ENCODE measurements at places on chromosomes 3 and 15.

DNA sequence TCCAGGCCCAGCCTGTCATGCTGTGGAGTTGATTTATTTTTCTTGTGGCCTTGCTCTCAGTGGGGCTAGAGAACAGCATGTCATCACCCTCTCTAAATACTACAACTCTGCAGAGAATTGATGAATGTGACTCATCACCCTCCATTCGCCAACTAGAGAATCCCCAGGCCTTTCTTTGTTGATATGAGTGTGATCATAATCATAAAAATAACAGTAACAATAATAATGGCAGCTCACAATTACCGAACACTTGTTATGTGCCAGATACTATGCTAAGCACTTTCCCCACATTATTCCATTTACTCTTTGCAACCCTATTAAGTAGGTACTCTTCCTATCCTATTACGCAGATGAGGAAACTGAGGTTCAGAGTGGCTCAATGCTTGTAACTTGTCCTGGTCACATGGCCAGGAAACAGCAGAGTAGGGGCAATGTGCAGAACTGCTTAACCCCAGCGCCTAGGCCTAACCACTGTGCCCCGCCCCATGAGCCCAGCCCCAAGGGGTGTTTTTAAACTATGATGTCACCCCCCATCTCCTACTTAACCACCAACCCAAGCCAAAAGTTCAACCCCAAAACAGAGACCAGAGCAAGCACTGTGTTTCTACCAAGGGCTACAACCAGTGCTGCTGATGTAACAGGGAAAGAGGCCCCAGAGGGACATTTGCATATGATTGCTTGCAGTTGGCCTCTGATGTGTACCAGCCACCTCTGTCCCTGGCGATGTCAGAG, 104.5 kb downstream of the ADCY5 start:
- DNase-seq: peak; percentile 4

- DNase-seq: no peak
Observed at GRCh38 chr3:4885316-4885715, 93.9 kb upstream of the BHLHE40 start.

GRCh38 chr3:10356461-10356981, 35.6 kb upstream of the SEC13 start:
- no peak for DNase-seq

- DNase-seq: no peak
Observed at GRCh38 chr3:185082149-185082548, 70.7 kb downstream of the C3orf70 start.

- no peak for DNase-seq
Observed at GRCh38 chr3:124227150-124227630, 235.3 kb upstream of the ROPN1 start.

GRCh38 chr15:68114840-68115239, 60.7 kb downstream of the PIAS1 start:
- DNase-seq: no peak

GRCh38 chr3:45765958-45766357, 30.4 kb downstream of the SLC6A20 start:
- DNase-seq: no peak

GRCh38 chr15:38860674-38861073, 296.1 kb upstream of the RASGRP1 start:
- DNase-seq: no peak

GRCh38 chr3:58597770-58598310, 20.6 kb upstream of the FAM107A start:
- DNase-seq: no peak

DNA sequence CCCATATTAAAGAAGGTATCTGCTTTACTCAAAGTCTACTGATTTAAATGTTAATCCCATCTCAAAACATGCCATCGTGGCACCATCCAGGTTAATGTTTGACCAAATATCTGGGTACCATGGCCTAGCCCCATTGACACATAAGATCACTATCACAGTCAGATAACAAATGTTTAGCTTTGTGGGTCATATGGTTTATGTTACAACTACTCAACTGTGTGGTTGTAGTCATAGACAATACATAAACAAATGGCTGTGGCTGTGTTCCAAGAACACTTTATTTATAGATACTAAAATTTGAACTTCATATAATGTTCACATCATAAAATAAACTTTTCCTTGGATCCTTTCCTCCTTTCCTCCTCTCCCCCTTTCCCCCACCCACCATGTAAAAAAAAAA, 9.8 kb upstream of the SNRPN start:
- no peak for DNase-seq

DNA sequence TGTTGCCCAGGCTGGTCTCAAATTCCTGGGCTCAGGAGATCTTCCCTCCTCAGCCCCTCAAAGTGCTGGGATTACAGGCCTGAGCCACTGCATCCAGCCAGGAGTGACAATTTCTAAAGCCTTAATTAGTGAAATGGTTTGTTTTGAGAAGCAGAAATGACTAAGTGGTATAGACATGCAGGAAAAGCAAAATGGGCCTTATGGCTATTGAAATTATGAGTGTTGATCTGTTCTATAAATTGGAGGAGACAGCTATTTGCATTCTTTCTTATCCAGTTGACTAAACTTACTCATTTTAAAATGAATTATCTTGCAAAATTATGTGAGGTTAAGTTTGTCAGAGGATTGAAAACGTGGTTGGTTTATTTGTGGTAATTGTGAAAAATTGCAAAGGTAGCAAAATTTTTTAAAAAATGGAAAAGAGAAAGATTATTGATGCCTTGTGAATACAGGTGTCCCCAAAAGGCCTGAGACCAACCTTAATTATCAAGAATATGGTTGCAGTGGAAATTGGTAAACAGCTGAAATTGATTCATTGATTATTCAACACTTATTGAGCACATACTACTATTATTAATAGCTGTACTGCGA, 7.9 kb downstream of the RAP2B start:
- DNase-seq: no peak

GRCh38 chr15:44554934-44555723, 18.2 kb downstream of the EIF3J start:
- no peak for DNase-seq

DNA sequence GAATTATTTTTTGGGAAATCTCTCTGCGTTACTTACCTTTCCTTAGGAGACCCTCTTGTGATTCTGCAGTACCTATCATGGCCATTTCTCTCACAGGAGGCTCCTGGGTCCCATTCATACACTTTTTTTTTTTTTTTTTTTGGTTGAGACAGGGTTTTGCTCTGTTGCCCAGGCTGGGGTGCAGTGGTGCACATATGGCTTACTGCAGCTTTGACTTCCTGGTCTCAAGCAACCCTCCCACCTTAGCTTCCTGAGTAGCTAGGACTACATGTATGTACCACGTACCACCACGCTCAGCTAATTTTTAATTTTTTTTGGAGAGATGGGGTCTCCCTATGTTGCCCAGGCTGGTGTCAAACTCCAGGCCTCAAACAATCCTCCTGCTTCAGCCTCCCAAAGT, 36.1 kb downstream of the TRAK1 start:
- no peak for DNase-seq

- peak; percentile 38 for DNase-seq
Observed at GRCh38 chr3:87082796-87083440, 92.0 kb upstream of the VGLL3 start.

DNA sequence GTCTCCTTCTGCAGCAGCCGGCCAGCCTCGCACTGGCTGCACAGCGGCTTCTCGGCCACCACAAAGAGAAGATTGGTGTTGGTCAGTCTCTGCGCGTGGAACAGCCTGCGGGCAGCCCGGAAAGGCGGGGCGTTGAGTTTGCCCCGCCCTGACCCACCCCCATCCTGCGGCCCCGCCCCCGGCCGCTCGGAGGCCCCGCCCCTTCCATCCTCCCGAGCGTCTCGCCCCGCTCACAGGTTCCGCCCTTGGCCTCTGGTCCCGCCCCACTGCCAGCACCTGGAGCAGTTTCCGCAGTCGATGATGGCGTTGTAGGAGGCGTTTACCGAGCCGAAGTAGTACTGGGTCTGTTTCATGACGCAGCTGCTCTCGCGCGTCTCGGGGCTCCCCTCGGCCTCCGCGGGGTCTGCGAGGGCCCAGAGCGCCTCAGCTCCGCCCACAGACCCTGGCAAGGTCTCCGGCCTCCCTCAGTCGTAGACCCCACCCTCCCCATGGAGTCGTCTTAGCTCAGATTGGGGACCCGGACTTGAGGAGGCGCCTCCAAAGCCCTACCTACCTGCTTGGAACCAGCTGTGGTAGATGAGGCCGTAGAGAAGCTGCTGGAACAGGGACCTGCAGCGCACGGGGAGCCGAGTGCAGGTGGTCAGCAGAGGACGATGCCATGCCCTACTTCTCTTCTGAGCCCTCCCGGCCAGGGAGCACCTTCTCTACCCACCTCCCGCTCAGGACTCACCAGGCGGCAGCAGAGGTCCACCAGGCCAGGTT, 5.9 kb upstream of the TMEM115 start:
- no peak for DNase-seq

DNA sequence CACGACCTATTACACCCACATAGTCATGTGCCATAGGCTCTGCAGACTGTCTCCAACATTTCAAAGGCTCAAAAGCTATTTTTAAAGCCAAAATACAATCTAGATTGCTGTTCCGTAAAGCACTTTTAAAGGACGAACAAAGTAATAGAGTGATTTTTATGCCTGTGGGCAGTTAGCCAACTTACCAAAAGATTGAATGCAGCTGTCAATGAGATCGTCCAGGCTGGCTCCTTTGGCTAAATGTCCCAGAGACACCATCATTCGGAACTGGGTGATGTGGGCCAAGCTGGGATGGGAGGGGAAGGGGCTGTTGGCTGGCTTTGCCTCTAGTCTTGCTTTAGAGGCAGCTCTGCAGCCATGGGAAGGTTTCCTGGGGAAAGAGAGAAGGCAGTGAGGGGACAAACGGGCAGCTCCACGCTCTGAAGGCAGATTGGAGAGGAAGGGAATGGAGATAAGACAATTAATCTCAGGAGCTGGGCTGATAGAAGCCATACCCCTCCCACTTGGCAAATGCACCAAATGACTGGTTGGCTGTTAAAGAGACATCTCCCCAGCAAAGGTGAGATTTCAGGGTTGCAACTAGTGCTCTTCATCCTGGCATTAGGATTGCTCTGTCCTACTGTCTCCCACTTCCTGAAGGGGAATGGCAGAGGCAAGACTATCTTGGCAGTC, 4.8 kb downstream of the RASGRP1 start:
- no peak for DNase-seq

- peak; percentile 64 for DNase-seq
Observed at GRCh38 chr3:156396851-156397250, 158.1 kb downstream of the SSR3 start.

DNA sequence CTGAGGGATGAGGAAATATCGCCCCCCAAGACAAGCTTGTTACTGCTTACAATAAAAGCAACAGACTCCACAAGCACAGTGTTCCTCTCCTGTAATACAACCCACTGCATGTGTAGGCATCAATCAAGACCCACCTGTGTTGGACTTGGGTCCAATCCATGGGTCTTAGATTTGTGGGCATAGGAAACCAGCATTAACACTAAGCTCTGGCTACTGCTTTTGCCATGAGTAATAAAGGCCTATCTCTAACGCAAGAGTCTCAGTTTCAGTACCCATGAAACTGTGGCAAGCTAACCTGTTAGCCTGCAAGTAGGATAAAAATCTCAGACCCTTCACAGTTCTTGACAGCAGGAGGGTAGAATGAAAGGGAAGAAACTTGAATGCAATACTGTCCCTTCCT, 5.2 kb upstream of the EIF1B start:
- DNase-seq: no peak

- DNase-seq: no peak
Observed at GRCh38 chr15:43776101-43776717, 557 bp downstream of the ELL3 start.

DNA sequence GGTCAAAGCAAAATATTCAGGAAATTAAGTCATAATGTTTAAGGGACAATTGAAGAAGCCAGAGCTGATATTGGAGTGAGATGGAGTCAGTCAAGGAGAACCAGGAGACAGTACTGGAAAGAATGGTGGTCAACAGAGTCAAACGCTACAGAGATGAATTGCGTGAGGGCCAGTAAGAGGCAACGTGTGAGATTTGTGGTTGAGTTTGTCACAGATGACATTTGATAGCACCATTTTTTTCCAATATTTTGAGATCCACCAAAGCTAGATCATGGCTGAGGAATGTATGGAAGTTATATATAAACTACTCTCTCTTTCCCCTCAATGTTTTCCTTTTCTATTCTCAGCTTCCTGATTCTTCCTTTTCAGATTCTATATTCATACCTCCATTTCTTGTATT, 375.1 kb upstream of the ROBO2 start:
- no peak for DNase-seq

- DNase-seq: no peak
Observed at GRCh38 chr3:193590088-193590856, 2.7 kb upstream of the OPA1 start.

- no peak for DNase-seq
Observed at GRCh38 chr3:100740207-100740606, 30.9 kb downstream of the TFG start.

DNA sequence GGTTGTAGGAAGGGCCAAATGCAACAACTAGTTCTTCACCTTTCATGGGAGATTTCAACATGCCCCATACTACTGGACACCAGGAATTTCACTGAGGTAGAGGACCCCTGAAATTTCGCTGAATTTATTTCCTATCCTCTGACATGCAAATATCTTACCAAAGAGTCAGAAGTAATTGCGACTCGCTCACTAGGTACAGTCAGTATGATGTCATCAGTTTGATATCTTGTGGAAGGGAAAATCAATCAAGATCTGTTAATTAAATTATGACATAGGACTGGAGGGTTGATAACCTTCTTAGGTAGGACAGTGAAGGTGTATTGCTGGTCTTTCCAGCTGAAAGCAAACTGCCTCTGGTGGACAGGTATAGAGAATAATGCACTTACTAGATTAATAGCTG, 74.9 kb upstream of the TNIK start:
- no peak for DNase-seq

DNA sequence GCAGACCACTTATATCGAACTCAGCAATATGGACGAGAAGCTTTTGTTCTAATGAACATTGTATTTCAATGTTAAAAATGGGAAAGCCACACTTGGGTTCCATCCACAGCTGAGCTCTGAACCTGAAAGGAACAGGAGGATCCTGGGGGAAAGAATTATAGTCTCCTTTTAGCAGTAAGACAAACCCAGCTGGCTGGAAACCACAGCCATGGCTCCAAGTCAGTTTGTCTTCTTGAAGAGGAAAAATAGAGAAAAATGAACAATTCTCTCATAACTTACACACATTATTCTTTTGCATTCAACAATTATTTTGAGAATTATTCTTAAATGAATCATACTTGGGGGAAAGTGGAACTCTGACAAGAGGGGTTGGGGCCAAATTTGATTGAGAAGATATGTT, 149.2 kb upstream of the VEPH1 start:
- DNase-seq: no peak

GRCh38 chr15:97783240-97783639, 177.3 kb upstream of the ARRDC4 start:
- DNase-seq: no peak

DNA sequence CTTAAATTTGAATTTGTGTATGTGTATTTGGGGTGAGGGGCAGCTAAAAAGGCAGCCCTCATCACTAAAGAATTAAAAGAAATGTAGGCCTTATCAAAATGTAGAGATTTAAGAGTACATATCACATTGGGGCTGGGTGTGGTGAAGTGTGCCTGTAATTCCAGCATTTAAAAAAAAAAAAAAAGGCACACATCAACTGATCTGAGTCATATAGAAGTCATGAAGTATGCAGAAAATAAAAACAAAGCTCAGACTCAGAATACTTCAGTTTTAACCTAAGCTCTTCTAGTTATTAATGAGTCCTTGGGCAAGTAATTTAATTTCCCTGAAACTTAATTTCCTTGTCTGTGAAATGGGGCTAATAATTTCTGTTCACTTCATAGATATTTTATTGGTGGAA, 31.6 kb downstream of the SLC24A1 start:
- no peak for DNase-seq
